ENCODE measurements at places on chromosomes 1 and 21.

DNA sequence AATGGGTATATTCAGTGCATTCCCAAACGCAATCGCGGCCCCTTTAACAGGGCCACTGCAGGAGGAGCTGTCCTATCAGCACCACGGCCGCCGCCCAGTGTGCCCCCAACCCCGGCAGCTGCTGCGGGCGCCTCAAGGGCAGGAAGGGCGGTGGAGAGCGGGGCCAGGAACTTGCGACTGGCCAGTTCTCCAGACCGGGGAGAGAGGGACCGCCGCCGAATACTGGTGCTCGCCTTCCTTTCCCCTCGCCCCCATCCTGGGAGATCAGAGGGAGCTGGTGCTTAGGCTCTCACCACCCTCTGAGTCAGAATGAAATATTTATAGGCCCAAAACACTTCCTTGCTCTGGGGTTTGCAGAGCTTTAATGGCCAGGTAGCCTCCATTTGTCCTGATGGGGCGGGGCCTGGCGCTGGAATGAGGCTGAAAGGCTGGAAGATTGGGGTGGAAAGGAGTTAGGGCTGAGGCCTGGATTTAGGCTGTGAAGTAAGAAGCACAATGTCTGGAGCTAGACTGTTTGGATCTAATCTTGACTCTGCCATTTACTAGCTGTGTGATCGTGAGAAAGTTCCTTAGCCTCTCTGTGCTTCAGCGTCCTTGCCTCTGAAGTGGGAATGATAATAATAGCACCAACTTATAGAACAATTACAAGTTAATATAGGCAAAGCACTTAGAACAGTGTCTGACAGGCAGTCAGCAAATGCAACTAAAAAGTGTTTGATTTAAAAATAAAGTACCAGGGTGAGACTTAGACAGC lies 75.5 kb downstream of the NAV1 start:
- DNase-seq = no peak

GRCh38 chr1:145706086-145706664 lies 993 bp downstream of the PDZK1 start:
- no peak for DNase-seq

DNA sequence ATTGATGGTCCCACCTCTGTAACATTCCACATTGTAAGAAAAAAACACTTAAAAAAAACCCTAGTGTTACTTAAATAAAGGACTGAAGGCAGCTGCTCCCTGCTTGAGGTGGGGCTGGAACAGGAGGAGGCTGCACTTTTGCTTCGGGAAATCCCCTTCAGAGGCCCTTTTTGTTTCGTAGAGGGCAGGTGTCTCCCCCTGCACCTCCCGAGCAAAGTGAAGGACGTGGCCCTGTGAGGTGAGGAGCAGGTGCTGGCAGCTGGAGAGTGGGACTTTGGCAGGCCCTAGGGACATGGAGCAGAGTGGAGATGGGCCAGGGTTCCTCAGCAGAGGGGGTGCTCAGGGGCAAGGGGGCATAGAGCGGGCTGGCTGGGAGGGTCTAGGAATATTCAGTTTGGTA lies 33.4 kb upstream of the WNT4 start:
- no peak for DNase-seq

GRCh38 chr1:100921110-100921706 lies 25.3 kb downstream of the SLC30A7 start:
- no peak for DNase-seq

DNA sequence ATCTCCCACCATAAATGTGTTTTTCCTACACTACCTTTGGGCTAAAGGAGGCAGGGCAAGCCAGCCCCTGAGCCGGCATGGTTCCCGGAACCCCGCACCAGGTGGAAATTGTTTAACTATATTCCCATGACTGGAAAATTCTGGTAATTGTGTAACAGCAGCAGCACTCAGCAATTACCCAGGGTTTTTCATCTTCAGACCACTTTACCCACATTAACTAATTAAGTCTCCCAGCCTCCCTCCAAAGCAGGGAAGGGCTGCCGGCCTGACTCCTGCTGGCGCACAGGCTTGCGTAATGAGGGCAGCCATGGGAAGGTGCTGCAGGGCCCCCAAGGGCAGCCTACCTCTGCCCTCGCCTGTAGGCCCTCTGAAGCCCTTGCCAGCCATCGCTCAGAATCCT lies 140.7 kb upstream of the VAMP3 start:
- no peak for DNase-seq

DNA sequence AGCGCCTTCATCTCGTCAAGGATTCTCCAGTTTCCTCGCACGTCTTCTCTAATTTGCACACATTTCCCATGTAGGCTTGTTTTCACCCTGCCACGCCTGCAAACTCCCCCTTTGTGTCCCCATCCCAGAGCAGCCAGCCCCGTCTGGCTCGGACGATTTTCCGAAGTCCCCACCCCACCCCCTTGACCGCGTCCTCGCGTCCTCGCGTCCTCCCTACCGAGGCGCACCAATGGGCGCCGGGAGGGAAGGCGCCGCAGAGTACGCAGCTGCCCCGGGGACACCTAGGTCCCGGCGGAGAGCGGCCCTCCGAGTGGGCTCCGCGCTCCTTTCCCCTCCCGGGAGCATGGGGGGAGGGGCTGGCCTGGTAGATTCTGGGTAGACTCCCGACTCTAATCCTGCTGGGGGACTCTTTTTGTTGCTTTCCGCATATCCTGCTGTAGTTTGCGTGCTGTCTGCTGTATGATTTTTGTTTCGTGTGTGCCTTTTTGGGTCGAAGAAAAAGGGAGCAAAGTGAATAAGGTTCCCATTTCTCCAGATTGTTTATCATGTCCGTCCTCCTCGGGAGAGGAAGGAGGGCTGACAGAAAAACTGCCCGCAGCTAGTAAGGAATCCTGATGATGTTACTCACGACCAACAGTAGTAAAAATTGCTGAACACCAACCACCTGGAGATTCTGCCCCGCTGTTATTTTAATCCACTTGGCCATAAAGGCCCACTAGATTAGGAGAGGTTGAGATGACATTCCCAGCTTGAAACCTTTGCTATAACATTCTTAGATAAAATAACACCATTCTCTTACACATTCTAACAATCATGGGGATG lies 1.5 kb downstream of the CACHD1 start:
- DNase-seq = no peak

- no peak for DNase-seq
These were observed 37.4 kb upstream of the CDC42BPA start for GRCh38 chr1:227355542-227356245.

- DNase-seq = no peak
These were observed 398.7 kb downstream of the PLPP3 start for GRCh38 chr1:56180520-56181190.

GRCh38 chr21:27407271-27407670 lies 440.4 kb upstream of the ADAMTS5 start:
- no peak for DNase-seq

DNA sequence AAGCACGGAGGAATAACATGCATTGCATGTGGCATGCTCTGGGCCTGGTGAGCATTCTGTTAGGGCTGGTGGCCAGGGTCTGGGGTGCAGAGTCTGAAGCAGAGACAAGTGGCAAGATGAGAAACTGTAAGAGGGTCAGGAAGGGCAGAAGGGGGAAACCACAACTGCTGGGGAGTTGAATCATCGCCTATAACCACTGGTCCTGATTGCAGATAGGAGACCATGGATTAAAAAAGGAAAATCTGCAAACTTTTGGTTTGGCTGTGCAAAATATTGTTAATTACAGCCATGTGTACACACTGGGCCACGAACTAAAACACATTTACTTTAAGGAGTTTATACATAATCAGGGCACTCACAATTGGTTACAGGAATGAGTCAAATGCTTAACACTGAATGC lies 76.6 kb downstream of the TGFBR3 start:
- no peak for DNase-seq

DNA sequence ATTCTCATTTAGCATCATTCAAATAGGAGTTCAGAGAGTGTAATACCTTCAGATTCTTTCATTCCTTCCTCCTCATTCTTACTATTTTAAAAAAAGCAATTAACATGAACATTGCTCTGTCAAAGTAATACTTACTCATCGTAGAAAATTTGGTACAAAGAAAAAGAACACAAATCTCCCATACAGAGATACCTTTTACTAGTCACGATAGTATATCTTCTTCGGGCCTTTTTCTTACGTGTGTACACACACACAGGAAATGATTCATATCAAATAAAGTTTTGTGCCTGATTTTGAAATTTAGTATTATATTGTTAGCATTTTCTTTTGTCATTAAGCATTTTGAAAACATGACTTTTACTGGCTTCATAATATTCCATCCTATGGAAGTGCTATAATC lies 52.9 kb downstream of the NCF2 start:
- no peak for DNase-seq

Data from T-helper 1 cell (primary cell).